ACHN (cell line): ENCODE measurements at places on chromosomes 12 and 14.
A peak's percentile ranks its signal among the peaks of the same experiment; 100 is the strongest.

DNA sequence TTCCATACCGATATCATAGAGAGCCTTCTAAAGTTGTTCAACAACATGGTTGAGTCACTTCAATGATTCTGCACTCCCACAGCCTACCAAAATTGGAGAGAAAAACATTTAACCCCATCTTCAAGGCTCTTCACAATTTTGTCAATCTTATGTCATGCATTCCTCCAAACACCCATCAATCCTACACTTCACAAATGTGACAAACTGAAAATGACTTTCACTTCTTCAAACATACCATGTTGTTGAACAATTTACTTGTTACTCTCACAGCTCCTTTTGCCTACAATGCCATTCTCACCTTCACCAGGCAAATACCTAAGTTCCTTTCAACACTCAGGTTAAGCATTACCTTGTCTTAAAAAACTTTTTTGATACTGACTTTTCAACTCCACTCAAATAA lies 88.0 kb downstream of the OSBPL8 start:
- DNase-seq: no peak

GRCh38 chr12:66653796-66654195 lies 25.1 kb downstream of the GRIP1 start:
- no peak for DNase-seq

- no peak for DNase-seq
Measured at GRCh38 chr14:26032348-26032747, 565.5 kb downstream of the NOVA1 start.

DNA sequence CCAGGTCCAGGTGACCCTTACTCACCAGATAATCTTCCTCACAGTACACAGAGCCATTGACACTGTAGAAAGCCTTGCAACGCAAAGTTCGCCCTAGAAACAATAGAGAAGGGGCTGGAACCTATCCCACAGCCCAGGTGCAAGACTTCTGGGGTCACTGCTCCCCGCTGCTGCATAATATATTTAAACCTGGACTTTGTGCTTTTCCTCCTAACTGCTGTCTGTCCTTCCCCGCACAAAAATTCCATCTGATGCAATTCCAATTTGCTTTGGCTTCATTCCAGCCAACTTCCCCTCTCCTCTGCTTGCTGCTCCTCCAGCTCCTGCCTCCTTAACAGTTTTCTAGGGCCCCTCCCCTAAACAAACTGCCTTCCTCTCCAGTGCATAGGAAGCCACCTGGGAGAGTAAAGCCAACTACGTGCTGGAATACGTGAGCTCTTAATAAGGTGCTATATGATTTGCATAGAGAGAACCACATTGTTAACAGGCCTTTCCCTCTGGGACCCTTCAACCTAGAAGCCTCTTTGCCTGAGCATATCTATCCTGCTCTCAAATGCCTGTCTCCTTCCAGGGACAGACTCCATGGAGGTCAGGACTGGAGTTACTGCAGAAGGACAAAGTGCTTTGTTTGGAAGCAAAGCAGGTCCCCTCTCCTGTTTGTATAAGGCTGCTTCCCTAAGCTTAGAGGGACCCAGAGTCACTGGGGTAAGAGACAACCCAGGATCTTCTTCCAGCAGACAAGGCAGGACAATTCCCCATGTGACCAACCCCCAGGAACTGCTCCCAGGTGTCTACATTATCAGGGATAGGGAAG lies 5.5 kb downstream of the AJUBA start:
- DNase-seq: peak; percentile 42

DNA sequence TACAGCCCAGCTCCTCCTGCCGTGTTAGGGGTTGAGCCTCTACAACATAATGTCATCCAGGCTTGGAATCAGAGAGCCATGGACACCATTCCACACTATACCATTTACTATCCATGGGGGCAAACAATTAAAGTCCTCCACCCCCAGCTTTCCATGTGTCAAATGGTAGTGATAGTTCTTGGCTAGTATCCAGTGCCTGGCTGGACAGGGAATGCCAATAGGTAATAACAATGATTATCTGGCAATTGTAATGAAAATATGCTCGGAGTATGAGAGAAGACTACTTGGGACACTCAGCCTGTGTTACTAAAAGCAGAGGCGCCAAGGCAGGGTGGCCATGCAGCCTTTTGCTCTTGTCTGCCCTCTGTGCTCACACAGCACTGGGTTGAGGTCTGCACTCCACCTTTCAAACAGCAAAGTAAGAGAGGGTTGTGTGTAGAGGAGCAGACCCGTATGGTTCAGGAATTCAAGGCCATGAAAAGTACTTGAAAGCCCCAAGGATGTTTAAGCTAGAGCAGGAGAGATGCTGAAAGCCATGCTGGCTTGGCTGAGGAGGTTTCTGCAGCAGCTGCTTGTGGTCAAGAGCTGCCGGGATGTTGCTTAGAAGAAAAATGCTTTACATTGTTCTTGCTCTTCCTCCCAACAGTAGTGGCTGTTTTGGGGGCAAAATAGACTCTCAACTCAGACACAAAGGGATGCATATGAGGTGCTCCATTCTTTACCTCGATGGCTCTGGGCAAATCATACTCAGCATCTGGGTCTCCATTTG lies 10.6 kb downstream of the SERPINA3 start:
- DNase-seq: no peak

- no peak for DNase-seq
Measured at GRCh38 chr12:116861320-116861719, 19.9 kb downstream of the HRK start.

DNA sequence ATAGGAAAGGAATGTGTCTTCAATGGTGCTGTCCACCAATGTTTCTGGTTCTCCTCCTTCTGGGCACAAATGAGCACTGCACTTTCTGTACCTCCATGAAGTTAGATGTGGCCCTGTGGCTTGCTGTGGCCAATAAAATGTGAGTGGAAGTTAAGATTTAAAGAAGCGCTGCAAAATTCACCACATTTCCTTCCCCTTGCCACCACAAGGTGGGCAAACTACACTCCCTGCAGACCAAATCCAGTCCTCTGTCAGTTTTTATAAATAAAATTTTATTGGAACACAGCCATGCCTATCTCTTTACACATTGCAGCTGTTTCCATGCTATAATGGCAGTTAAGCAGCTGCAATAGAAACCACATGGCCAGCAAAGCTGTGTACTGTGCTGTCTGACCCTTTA lies 141.4 kb upstream of the TMPO start:
- DNase-seq: peak; percentile 30

DNA sequence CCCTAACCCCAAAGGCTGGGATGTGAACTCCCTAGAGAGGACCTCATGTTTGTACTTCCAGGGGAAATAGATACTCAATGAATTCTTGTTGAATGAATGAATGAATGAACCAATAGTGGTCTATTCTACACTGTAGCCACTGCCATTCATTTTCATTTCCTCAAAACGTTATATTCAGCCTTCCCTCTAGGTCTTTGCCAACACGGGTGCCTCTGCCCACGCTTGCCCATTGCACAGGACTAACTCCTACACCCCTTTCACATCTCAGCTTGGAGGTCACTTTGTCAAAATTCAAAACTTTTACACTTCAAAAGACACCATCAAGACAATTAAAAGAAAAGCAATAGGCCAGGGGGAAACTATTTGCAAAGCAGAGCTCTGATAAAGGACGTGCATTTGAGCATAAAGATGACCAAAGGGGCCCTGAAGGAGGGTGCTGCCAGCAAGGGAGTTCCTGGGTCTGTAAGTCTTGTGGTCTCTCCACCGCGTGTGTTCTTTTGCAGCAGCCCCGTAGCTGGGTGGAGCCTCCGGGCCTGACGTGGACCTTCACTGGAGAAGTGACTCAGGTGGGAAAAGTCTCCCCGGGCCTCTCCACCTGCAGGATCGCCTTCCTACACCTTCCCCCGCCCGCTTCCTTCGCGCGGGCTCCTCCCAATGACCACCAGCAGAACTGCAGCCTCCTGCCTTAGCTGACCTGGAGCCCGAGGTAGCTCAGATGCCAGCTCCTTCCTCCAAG lies 31.5 kb downstream of the TMEM63C start:
- peak; percentile 47 for DNase-seq

- DNase-seq: no peak
Measured at GRCh38 chr12:93759512-93760081, 82.4 kb downstream of the CRADD start.

DNA sequence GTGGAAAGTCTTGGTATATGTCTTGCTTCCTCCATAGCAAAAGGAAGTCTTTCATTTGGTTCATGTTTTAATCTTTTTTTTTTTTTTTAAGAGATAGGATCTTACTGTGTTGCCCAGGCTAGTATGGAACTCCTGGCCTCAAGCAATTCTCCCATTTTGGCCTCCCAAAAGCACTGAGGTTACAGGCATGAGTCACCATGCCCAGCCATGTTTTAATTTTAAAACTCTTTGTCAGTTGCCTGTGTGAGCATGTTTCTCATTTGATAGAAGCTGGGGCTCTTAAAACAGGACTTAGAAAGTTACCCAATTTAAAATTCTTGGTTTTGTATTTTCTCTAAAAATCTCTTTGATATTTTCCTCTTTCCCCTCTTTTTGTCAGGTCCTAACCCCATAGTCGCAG lies 45.0 kb upstream of the REP15 start:
- no peak for DNase-seq

GRCh38 chr12:30836656-30837445 lies 82.1 kb upstream of the CAPRIN2 start:
- no peak for DNase-seq

- no peak for DNase-seq
Measured at GRCh38 chr14:90740081-90740480, 76.1 kb downstream of the TTC7B start.

GRCh38 chr12:90020014-90020413 lies 311.4 kb upstream of the ATP2B1 start:
- no peak for DNase-seq

GRCh38 chr12:89732522-89732921 lies 23.9 kb upstream of the ATP2B1 start:
- DNase-seq: no peak

DNA sequence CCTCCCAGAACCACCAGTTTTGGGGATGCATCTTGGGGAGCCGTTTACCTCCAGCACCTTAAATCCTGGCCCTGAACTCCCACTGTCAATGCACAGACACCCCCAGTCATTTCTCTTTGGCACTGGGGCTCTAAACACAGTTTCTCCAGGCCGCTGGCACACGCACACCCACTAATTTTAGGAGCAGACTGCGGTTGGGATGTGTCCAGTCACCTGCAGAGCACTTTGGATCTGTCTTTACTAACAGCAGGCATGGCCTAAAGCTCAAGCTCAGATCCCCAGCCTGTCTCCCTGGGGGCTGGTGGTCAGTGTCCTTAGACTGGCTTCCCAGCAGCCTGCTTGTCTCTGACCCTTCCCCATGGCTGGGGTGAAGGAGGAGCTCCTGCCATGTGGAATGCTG lies 49.9 kb downstream of the SYNE3 start:
- DNase-seq: no peak

- DNase-seq: no peak
Measured at GRCh38 chr14:91729756-91730155, 2.1 kb downstream of the CATSPERB start.

GRCh38 chr14:63457498-63457897 lies 85.7 kb downstream of the PPP2R5E start:
- DNase-seq: no peak

DNA sequence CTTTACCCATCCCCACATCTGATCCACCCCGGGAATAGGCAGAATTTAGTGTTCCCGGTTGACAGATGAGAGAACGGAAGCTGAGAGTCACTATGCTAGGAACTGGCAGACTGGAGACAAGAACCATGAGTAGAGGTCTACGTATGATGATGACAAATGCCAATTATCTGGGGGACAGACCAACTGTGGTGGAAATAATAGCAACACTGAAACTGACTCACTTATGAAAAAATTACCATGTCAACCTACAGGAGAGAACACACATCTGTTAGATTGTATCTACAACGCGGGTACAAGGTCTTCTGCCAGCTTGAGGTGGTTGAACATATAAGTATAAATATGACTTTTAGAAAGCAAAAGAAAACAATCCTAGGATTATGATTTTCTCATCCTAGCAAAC lies 15.4 kb upstream of the SELPLG start:
- no peak for DNase-seq

- peak; percentile 83 for DNase-seq
Measured at GRCh38 chr12:81257947-81258551, 180.2 kb downstream of the ACSS3 start.

DNA sequence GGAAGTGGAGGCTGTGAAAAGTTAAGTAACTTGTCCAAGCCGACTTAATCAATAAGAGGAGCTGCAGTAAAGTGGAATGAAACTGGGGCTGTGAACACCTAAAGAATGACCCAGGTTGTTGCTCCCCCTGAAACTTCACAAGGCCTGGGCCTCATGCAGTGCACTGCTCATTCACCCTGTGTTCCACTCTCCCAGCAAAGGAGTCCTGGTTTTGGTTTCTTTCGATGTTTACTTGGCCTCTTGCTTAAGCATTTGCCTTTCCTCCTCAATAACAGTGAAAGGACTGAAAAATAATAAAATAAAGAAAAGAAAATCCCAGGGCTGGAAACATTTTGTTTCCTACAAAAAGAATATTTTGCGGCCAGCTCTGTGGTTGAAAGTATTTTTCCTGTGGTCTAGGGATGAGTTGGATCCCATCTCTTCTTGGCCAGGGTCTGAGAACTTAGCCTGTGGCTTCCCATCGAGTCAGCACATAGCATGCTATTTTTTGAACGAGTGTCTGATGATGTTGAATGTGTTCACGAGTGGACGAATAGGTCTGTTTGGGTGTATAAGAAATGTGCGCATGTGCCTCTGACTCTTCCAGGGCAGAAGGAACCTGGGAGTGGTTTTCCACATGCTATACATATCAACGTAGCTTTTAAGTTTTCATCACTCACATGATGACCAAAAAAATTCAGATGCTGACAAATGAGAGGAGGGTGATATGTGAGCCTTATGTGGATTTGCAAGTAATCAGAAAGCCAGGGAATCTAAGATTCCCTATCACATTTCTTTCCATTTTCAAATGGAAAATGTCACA lies 349.8 kb downstream of the ZFP36L1 start:
- no peak for DNase-seq

GRCh38 chr12:79400481-79400880 lies 290.3 kb downstream of the PAWR start:
- no peak for DNase-seq

GRCh38 chr12:51589060-51589459 lies 2.0 kb upstream of the SCN8A start:
- no peak for DNase-seq

- DNase-seq: no peak
Measured at GRCh38 chr12:47226199-47226598, 146.4 kb upstream of the AMIGO2 start.

DNA sequence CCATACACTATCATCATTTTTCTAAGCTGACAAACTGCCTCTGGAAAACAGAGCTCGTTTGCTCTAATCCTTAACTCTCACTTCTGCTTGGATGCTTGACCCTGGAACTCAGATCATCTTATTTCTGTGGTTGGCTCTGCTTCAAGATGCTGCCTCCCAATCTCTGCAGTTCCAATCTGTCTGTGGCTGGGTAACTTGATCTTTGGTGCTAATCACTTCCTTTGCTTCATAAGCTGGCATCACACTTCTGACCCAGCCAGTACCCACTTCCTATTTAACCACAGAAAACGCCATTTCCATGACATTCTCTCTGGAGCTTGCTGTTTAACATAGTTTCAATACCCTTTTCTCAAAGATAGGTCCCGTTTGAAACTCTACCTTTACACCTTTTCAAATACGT lies 254.2 kb downstream of the ACSS3 start:
- no peak for DNase-seq

- DNase-seq: no peak
Measured at GRCh38 chr12:110929818-110930217, 9.4 kb upstream of the MYL2 start.

GRCh38 chr14:67263499-67264149 lies 22.4 kb downstream of the PALS1 start:
- no peak for DNase-seq

GRCh38 chr14:74846968-74847665 lies 28.8 kb downstream of the PROX2 start:
- peak; percentile 9 for DNase-seq

- no peak for DNase-seq
Measured at GRCh38 chr12:46832130-46832704, 6.4 kb upstream of the SLC38A4 start.

GRCh38 chr12:129294868-129295267 lies 441.6 kb downstream of the GLT1D1 start:
- no peak for DNase-seq
